ENCODE measurements at places on chromosomes 7 and 10.

DNA sequence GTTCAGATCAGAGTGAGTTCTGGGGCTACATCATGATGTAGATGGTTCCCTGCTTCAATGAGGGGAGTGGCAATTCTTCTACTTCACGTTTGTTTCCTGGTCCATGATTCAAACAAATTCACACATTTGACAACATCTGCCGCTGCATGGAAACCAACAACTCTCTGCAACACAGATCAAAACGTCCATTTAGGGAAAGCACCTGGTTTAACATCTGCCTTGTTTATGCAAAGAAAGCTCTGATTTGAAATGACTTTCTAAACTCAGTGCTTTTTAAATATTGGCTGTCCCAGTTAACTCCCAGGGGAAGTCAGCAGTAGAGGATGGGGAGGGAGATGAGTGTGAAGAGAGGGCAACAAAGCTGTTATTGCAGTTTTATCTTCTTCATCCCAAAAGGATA lies 93.8 kb downstream of the GAD2 start:
- no peak for DNase-seq

- DNase-seq, result no peak
These were observed 37.7 kb upstream of the ODAD2 start for GRCh38 chr10:28036587-28036986.

DNA sequence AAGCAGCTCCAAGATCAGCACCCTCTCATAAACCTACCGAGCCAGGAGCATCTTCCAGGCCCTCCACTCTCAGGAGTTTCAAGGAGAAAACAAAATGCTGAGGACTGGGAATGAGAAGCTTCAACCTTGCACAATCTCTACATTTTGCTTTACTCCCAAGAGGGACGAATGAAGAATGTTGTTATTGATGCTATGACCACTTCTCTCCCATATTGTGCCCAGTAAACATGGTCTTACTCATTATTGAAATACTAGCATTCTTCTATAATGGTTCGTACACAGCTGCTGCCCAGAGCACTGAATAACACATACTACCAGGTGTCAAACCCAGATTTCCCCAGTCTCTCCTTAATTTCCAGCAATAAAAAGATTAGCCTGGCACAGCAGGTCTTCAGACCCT lies 63.4 kb upstream of the BET1 start:
- DNase-seq, result no peak

DNA sequence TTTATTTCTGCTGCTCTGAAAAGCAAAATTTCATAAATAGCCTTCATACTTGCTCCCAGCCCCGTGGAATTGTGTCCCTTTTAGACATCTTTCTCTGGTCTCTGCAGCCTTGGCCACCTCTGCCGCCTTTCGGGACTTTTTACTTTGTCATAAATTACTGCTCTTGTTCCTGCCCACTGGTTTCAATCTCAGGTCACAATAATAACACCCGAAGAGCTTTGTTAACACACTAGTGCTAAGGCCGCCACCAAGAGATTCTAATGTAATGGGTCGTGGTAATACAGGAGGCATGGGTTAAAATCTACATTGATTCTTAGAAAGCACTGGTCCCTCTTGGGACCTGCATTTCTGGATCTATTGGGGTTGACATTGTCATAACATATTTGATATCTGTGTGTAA lies 276.0 kb upstream of the VWC2 start:
- DNase-seq, result no peak

- DNase-seq, result no peak
These were observed 135.3 kb downstream of the KIAA1217 start for GRCh38 chr10:24344279-24344678.

DNA sequence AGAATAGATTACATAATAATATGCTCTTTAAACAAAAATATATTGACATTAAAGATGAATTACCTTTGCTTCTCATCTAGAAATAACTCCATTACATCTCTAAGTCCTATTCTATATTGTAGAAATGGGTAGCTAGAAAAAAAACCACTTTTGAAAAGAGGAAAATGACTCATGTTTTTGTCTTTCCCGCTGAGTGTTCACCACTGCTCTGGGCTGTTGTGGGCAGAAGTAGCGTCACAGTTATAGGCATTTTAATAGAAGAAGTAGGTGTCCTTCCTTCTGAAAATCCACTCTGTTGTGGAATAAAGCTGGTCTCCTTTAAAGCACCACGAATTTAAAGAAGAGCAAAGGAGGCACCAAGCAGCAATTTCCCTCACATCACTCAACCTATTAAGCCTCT lies 117.6 kb upstream of the NFE2L3 start:
- no peak for DNase-seq

DNA sequence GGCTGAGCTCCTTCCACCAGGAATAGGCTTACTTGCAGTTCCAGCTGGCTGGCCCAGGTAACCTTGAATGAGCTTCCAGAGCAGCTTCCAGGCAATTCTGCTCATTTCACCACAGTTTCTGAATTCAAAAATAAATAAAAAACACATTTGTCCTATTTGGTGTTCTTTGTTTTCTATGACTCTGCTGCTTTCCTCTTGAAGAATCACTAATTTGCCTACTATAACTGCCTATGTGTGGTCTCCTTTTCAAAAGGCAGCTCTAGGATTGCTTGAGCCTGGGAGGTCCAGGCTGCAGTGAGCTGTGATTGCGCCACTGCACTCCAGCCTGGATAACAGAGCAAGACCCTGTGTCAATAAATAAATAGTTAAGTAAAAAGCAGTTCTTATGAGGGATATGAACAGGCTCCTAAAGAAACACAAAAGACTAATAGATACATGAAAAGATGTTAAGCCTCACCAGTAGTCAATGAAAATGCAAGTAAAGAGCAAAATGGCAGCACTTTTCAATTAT lies 19.5 kb upstream of the TNPO3 start:
- DNase-seq, result no peak

DNA sequence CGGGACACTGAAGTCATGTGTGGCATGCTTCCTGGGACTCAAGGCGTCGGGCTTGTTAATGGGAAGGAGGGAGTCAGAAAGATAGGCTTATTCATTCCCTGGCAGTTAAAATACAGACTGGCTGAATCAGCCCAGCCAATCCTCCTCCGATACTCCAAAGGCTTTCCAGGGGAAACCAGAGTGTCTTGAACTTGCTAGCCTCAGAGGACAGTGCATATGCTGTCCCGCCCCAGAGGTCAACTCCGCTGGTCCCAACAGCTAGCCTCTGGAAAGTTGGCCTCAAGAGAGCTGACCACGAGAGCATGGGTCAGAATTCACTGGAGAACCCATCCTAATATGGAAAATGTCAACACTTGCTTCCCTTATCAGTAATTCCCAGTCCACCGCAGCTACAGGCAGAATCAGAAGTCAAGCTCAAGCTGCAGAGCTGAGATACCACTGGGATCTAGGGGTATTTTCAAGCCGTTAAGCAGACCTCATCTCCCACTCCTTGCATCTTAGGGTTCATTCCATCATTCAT lies 43.0 kb downstream of the ELMO1 start:
- no peak for DNase-seq

DNA sequence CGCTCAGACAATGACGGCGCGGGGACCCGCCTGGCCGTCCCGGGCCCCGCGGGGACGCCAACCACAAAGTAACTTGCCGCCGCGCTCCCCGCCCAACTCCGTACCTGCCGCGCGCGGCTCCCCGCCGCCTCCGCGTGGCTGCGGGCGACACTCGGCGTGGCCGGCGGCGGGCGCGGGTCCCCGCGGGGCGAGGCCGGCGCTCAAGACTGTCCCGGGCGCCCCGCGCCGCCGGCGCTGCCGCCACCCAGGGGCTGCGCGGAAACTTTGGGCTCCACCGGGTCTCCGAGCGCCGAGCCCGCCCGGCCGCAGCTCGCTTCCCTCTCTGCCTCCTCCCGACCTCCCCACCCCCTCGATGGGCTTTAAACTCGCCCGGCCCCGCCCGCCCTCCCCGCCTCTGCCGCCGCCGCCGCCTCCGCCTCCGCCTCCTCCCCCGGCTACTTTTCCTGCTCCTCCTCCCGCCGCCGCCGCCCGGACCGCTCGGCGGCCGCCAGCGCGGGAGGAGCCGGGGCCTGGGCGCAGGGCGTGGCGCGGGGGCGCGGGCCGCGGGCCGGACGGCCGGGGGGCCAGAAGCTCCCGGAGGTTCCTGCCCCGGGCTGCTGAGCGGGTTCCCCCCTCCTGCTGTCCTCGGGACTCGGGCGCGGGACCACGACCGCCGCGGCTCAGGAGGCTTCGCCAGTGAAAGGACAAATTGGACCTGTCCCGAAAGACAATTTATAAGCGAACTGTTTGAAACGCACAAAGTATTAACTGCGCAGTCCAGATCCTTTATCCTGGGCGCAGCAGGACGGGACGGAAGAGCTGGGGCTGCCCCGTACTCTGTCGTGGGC lies 10.6 kb upstream of the GRB10 start:
- DNase-seq, result peak; percentile 95

GRCh38 chr7:33674804-33675411 lies 230.4 kb upstream of the BMPER start:
- DNase-seq, result peak; percentile 16

DNA sequence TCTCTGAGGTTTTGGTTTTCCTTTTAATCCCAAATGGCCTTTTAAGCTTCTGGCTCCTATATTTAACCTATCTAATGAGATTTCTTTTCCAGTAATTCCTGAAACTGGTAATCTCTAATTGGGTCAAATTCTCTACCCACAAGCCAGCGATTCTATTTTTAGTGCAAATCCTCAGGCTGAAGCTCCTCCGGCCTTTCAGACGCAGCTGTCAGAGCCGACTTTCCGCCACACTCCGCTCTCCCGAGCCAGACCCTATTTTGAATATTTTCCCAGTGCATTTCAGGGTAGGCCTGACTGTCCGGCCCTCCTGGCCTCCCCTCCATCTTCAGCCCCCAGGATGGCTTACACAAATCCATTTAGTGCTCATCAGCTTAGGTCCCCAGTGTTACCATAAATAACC lies 9.7 kb upstream of the ADCY1 start:
- DNase-seq, result no peak

- no peak for DNase-seq
These were observed 46.2 kb downstream of the TMEM60 start for GRCh38 chr7:77752016-77752415.

DNA sequence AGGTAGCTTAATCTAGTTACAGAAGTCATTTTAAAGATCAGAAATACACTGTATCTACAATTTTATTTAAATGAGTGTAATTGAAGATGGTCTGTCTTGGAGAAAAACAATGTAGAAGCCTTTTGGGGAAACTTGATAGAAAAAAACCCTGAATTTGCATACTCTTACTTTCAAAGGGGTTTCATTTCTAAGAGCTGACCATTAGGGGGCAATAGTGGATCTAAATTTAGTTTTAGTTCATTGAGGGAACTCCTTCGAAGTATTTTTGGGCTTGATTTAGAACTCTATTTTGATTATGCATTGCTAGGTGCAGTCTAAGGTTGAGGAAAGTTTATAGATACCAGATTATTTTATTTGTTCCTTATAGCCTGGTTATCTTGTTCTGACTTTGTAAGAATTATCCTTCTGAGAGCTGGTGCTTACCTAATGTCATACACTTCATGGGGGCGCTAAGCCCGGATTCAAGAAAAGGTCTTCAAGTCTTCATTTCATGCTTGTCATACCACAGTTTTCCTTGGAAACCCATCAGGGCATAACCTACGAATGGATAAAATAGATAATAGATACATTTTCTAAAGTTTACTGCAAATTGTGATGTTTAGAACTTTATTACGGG lies 69.1 kb upstream of the MXI1 start:
- DNase-seq, result peak; percentile 51

- DNase-seq, result no peak
These were observed 62.4 kb downstream of the COA1 start for GRCh38 chr7:43666938-43667337.

- DNase-seq, result peak; percentile 17
These were observed 779 bp upstream of the KIF5B start for GRCh38 chr10:32057036-32057372.

DNA sequence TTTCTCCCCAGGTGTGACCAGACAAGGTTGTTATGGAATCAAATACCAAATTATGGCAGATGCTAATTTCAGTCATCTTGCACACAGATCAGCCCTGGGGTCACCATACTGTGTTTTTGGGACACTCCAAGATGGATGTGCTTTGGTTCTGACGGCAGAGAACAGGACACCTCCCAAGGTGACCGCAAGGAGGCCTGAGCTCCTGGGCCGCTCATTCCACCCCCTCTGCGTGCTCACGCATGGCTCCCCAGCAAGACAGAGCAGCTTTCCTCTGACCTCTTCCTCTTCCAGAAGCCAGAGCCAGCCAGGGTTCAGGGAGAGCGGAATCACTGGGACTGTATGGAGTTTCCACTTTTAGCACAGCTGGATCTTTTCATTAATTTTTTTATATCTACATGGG lies 402.8 kb downstream of the DNAJB6 start:
- no peak for DNase-seq

DNA sequence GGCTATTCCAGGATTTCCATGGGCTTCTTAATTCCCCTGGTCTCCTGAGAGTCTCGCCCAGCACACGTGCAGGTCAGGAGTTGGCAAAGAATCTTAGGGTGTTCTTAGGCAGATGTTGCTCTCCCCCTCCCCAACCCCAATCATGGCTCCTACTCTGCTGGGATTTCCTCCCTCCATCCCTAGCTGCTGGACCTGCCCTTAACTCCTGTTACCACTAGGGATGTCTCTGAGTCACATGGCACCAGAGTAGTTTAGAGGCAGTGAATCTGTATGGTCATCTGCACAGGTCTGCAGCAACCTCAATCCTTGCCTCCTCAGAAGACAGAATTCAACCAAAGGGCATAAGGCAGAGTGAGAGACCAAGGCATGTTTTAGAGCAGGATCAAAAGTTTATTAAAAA lies 51.8 kb upstream of the CHST3 start:
- DNase-seq, result peak; percentile 66

DNA sequence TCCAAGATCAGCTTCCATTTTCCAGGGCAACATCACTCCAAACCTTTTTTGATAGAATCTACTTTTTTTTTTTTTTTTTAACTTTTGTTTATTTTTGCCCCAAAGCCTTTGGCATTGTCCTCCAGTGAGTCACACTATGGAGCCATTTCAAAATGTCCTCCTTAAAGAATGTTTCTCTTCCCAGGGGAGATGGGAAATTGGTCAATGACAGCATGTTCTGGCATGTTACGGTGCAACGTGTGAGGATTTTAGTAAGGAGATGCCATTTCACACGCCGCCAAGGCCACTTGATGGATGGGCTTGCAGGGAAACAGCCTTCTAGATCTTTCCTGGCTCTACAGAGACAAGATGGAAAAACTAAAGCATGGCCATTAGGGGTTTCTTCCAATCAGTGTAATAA lies 30.7 kb upstream of the TRIL start:
- no peak for DNase-seq

DNA sequence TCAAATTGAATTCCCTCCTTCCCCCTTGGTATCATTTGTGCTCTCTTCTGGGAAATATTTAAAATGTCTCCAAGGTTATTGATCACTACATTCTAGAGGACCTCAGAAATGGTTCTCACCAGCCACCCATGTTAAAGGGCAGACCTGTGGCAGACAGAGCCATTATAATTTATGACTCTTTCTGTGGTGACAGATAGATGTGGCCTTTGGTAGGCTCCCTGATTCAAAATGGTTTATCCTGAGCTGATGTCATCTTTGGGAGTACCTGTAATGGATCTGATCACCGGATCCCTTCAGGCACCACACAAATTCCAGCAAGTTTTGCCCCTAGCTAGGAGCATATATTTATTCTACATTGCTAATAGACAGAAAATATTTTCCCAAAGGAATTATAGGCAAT lies 267.5 kb downstream of the SDK1 start:
- DNase-seq, result no peak

- DNase-seq, result no peak
These were observed 181.0 kb downstream of the PRPF18 start for GRCh38 chr10:13767676-13768178.

- DNase-seq, result no peak
These were observed 204.0 kb downstream of the PTPRN2 start for GRCh38 chr7:158383665-158384064.

GRCh38 chr10:51170518-51171245 lies 96.4 kb downstream of the PRKG1 start:
- no peak for DNase-seq
